Articular chondrocyte of knee joint (primary cell): ENCODE measurements at places on chromosomes 12 and 14. TPM values are rescaled to one million over a fixed set of nuclear protein-coding genes. Genes with fewer than 3 reads are reported as not detected.

The KLHL33 gene
- 0.13 and 0.22 TPM in 2 replicates for total RNA-seq

The MMP19 gene
- total RNA-seq: 5.2 and 5.3 TPM in 2 replicates

The UNC119B gene
- 23.1 and 27.3 TPM in 2 replicates for total RNA-seq

The EFCAB11 gene
- 6.7 and 9.9 TPM in 2 replicates for total RNA-seq

The KCNJ8 gene
- 0.22 and 0.26 TPM in 2 replicates for total RNA-seq

The MNAT1 gene
- total RNA-seq: 65.2 and 87.8 TPM in 2 replicates

The SALL2 gene
- total RNA-seq: 3.0 and 4.4 TPM in 2 replicates

The REC8 gene
- 1.3 and 1.8 TPM in 2 replicates for total RNA-seq

The FAIM2 gene
- 3.0 and 5.2 TPM in 2 replicates for total RNA-seq
